Activated CD4-positive, alpha-beta memory T cell treated with anti-CD3 and anti-CD28 coated beads for 36 hours (primary cell): ENCODE measurements at places on chromosomes 1 and 21. TPM values are rescaled to one million over a fixed set of nuclear protein-coding genes. Genes with fewer than 3 reads are reported as not detected.

GRCh38 chr1:108140177-108140576, 60.0 kb downstream of the SLC25A24 start:
- no peak for DNase-seq

DNA sequence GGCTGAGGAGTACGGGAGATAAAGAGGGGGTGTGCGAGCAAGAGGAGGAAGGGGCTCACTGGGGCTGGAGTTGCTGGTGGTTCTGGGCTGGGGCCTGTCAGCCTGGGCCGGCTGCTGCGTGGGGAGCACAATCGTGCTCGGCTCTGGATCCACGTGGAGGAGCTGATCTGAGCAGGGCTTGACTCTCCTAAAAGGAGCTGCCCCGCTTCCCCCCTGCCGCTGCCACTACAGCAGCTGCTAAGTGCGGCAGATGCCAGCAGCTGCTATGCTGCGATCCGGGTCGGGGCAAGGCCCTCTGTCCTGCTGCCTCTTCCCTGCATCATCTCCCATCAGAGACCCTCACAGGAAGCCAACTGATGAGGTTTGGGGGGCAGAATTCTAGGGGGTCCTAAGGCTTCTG, 165.9 kb downstream of the PCBP3 start:
- no peak for DNase-seq

GRCh38 chr1:56285554-56286402, 293.6 kb downstream of the PLPP3 start:
- no peak for DNase-seq

DNA sequence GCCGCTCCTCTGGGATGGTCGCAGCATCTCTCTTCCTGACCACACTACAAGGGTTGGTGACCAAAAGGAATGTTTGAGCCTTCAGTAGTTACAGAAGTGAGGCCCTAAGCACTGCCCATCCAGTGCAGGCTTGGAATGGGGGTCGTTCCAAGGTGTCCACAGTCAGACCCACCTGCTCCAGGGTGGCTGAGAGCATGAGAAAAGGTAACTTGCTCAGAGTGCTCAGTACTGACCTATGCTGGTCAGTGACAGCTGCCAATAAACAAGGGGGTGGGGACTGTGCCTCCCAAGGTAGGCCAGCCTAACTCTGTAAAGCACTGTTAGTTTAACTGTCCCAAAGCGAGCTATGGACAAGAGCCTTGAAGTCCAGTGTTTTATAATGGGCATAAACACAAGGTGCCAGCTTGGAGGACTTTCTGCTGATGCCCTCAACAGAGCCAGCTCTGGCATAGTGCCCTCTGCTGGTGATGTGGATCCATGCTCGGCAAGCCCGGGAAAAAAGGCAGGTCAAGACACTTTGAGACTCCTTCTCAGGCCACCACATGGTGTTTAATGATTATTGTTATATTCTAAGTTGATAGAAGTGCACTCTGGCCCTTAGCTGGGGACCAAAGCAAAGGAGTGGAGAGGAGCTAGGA, 78.1 kb upstream of the DNAH14 start:
- peak; percentile 69 for DNase-seq

- no peak for DNase-seq
These were observed 27.6 kb downstream of the RNASEL start for GRCh38 chr1:182561456-182561855.

DNA sequence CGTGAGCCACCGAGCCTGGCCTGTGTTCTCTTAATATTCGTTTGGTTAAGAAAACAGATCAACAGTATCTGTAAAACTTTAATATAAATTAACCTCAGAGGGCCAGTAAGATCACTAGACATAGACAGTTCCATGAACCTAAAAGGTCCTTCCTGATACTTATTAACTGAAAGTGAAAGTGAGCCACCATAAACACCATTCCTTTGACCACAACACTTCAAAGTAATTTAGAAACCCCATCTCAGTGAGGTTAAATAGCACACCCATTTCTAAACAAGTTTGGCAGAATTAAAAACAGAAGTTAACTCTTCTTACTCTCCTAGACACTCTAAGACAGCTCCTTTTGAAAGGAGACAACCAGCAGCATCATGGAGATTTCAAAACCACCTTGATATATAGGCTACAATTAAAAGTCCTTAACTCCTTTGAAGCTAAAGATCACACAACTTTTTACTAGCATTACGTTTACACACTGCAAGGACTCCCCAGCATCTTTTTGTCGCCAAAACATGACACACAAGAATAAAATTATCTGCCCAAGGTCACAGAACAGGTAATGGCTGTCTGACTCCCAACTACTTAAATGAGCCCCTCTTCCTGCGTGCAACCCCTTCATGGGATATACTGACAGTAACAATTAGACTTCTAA, 2.2 kb downstream of the RNF19B start:
- DNase-seq, result no peak

- DNase-seq, result no peak
These were observed 20.1 kb downstream of the TFAP2E start for GRCh38 chr1:35592991-35593769.

The KIF26B gene
- not detected for total RNA-seq

DNA sequence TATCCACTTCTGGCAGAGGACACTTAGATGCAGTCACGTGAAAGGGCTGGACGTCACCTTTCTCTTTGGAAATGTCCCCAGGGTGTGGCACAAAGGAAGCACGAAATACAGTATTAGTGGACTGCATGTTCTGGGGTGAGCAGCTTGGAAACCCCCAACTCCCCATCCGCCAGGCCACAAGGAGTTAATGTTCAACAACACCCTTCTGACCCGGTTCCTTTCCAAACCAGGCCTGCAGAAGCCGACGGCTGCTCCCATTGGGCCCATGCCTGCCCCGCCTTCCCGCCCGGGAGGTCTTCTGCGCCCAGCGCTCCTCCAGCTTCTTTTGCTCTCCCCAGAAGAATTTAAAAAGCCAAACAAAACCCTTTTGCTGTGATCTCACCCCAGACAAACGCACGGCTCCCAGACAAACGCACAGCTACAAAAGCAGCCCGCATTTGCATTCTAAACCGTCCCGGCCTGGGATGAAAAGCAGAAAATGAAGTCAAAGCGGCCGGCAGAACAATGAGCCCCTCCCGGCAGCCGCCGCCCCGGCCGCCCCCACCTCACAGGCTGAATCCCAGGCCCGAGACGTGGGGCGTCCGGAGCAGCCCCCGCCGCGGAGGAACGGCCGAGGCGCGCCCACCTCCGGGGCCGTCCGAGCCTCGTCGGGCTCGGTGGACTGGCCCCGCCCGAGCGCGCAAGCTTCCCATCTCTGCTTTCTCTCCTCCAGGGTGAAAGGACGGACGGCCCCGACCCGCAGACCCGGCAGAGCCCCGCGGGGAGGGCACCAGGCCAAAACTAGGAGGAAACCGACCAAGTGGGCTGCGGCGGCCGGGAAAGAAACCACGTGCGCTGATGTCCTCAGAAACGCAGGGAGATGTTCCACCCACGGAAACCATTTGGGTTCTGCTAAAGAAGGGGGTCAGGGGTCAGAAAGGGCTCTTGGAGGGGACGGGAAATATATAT, 101.9 kb downstream of the PLPP3 start:
- DNase-seq, result no peak

GRCh38 chr1:228897901-228898300, 162.6 kb downstream of the RHOU start:
- DNase-seq, result no peak

The LAPTM5 gene
- total RNA-seq, result 196 TPM

DNA sequence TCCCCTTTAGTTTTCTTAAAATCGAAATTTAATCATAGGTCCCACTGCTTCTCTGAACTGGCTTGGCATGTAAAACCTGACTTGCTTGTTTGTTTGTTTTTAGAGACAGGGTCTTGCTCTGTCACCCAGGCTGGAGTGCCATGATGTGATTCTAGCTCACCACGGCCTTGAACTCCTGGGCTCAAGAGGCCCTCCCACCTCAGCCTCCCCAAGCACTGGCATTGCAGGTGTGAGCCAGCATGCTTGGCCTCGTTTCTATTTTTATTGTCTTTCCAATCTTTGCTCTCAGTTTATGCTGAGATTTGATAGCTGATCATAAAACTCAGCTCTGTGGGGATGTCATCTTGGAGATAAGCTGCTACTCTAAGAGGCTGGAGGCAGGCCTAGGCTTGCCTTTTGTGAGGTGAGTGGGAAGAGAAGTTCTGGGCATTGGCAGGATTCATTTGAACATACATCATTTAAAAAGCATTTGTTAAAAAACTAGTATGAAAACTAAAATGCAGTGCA, 51.5 kb upstream of the GCLM start:
- no peak for DNase-seq

- no peak for DNase-seq
These were observed 62.1 kb downstream of the RYR2 start for GRCh38 chr1:237104096-237104495.

GRCh38 chr1:7931446-7931812, 9.2 kb downstream of the TNFRSF9 start:
- DNase-seq, result no peak

- DNase-seq, result peak; percentile 64
These were observed 46.6 kb downstream of the PACC1 start for GRCh38 chr1:212368073-212368484.

The LCE1F gene
- total RNA-seq, result not detected

DNA sequence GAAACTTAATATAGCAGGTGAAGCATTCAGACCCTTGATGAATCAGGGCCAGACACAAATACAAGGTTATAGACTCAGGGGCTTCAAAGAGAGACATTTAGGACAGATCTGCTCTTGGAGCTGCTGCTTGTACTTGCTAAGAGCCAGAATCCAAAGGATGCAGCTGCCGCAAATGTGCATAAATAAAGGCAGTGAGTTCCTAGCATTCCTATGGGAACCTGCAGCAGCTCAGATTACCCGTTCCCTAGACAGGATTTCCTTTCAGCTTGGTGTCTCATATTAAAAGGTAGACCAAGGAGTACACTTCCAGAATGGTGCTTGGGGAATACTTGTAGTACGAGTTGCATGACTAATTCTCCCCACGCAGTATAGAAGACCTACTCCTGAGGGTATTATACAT, 9.7 kb upstream of the LRRC53 start:
- no peak for DNase-seq

- no peak for DNase-seq
These were observed 1.2 kb downstream of the WNT4 start for GRCh38 chr1:22141554-22142314.

- no peak for DNase-seq
These were observed 12.0 kb downstream of the MOV10 start for GRCh38 chr1:112686417-112686816.

The IL6R gene
- 30.2 TPM for total RNA-seq

DNA sequence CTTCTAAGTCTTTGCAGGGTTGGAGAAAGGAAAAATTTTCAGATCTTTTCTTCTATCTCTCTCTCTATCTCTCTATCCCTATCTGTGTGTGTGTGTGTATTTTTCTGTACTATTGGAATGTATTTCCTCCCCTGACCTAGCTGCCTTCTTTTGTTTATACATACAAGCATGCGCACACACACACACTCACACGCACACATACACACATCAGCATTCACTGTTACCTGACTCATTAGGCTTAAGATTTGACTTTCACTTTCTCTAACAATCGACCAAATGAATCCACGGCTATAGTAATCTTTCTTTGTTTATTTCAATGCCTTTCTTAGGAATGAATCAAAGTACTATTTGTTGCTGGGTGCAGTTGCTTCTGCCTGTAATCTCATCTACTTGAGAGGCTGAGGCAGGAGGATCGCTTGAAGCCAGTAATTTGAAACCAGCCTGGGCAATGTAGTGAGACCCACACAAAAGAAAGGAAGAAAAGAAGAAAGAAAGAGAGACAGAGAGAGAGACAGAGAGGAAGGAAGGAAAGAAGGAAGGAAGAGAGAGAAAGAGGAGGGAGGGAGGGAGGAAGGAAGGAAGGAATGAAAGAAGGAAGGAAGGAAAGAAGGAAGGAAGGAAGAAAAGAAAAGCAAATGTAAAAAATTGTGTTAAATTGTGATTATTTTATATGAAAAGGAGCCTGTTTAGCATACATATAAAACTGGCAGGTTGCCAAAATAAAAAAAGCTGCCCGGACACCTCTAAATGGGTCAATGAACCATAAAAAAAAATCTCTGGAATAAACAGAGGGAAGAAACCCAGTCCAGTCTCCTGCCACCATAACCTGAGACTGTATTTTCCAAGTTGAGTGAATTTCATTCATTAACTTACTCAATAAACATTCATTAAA, 206.8 kb downstream of the ZNF326 start:
- no peak for DNase-seq

DNA sequence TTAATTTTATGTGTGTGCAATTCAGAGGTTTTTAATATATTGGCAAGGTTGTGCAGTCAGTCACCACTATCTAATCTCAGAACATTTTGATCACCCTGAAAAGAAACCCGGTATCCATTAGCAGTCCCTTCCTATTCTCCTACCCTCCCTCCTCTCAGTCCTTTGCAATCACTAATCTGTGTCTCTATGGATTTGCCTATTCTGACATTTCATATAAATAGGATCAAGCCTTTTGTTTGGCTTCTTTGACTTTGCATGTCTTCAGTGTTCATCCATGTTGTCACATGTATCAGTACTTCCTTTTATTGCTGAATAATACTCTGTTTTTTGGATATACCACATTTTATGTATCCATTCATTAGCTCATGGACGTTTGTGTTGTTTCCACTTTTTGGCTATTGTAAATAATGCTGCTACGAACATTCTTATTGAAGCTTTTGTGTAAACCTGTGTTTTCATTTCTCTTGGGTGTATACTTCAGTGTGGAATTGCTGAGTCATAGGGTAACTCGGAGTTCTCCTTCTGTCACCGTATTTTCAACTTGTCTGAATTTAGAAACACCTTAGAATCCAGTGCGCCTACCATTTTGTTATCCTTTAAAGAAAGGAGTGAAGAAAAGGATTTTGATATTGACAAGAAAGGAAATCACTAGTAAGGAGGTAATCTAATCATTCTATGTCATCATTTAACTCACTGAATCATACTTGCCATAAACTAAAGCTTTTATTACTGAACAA, 3.4 kb downstream of the CEP85 start:
- no peak for DNase-seq

The RUNX3 gene
- 155 TPM for total RNA-seq

The CCDC18 gene
- total RNA-seq, result 23.6 TPM

- DNase-seq, result no peak
These were observed 34.5 kb upstream of the RALGPS2 start for GRCh38 chr1:178690496-178690895.

GRCh38 chr1:231118704-231119453, 43.0 kb upstream of the TRIM67 start:
- no peak for DNase-seq

- DNase-seq, result no peak
These were observed 2.8 kb upstream of the BACE2 start for GRCh38 chr21:41164981-41165655.

- DNase-seq, result no peak
These were observed 411.6 kb downstream of the MATN1 start for GRCh38 chr1:30311749-30312148.

The CRP gene
- not detected for total RNA-seq

- peak; percentile 76 for DNase-seq
These were observed 53.0 kb upstream of the DESI2 start for GRCh38 chr1:244599937-244600350.

The OLFM3 gene
- not detected for total RNA-seq

DNA sequence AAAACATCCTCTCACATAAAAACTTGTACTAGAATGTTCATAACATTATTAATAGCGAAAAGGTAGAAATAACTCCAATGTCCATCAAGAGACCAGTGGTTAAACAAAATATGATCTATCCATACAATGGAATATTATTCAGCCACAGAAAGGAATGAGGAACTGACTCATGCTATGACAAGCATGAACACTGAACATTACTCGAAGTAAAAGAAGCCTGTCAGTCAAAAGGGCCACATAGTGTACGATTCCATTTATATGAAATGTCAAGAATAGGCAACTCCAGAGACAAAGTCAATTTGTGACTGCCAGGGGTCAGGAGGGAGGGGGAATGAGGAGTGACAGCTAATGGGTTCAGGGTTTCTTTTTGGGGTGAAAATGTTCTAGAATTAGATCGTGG, 2.3 kb downstream of the VPS26C start:
- no peak for DNase-seq
